ENCODE measurements at places on chromosomes 2 and 18.
A peak's percentile ranks its signal among the peaks of the same experiment; 100 is the strongest.

DNA sequence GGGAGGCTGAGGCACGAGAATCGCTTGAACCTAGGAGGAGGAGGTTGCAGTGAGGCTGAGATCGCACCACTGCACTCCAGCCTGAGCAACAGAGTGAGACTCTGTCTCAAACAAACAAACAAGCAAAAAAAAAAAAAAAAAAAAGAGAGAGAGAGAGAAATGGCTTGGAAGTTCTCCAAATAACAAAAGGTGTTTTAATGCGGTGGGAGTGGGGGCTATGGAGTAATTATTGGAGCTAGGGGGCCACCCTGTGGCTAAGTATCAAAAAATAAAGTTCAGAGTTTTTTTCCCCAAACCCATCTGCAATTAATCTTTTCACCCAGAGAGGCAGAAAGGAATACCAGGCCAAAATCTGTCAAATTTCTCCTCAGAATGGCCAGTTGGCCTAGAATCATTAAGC, 23.0 kb upstream of the CEP68 start:
- peak; percentile 36 for DNase-seq

- peak; percentile 14 for DNase-seq
These were observed 143.9 kb upstream of the CREB1 start for GRCh38 chr2:207385903-207386302.

- peak; percentile 70 for DNase-seq
These were observed 568.3 kb downstream of the LRRTM4 start for GRCh38 chr2:76953733-76954347.

DNA sequence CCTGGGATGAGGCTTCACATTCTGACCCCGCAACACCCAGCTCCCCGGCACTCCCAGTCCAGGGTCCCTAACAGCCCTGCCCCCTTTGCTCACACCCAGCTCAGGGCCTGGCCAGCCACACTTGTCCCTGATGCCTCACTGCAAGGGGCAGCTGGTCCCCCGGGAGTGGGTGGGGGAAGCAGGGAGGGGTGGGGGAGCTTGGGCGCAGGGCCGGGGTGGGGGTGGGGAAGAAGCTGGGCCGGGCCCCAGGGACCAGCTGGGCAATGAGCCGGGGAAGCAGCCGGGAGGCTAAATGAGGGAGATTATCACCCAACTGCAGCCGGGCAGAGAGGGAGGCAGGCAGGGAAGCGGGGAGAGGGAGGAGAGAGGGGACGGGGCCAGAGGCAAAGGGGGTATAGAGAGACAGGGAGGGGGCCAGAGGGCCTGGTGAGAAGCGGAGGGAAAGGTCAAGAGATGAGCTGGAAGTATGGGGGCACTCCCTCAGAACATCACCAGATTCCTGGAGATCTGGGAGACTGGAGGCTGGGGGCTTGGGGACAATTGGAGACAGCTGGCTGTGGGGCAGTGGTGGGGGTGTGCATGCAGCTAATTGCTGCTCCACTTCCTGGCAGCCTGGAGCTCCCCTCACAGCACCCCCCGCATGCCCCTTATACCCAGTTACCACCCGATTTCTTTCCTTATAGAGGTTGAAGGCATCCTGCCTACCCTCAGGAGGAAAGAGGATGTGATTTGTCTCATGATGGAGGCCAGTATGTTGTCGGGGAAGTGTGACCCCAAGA, 2.5 kb upstream of the ASIC4 start:
- DNase-seq, result no peak

- no peak for DNase-seq
These were observed 232.6 kb downstream of the EN1 start for GRCh38 chr2:118614841-118615271.

GRCh38 chr2:228181098-228182019, at the start of gene SPHKAP:
Gene SPHKAP (minus strand): TSS chr2:228181687. CDS start chr2:228181598, 89 bp downstream.
- DNase-seq, result no peak

- DNase-seq, result peak; percentile 47
These were observed 34.5 kb downstream of the RPL31 start for GRCh38 chr2:101036562-101036961.

- DNase-seq, result no peak
These were observed 231.7 kb downstream of the VAPA start for GRCh38 chr18:10145546-10145945.

DNA sequence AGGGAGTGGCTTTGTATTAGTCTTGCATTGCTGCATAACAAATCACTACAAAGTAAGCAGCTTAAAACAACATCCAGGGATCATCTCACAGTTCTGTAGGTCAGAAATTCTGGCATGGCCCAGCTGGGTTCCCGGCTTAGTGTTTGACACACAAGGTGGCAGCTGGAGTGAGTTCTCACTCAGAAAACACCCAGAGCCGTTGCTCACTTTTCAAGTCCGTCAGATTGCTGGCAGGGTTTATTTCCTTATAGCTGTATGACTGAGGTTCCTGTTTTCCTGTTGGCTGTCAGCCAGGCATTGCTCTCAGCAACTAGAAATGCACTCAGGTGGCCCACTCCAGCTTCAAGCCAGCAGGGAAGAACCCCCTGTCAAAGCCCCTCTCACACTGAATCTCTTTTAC, 324.1 kb downstream of the CCDC178 start:
- no peak for DNase-seq

GRCh38 chr2:223563462-223563861, 38.7 kb downstream of the SCG2 start:
- peak; percentile 77 for DNase-seq

DNA sequence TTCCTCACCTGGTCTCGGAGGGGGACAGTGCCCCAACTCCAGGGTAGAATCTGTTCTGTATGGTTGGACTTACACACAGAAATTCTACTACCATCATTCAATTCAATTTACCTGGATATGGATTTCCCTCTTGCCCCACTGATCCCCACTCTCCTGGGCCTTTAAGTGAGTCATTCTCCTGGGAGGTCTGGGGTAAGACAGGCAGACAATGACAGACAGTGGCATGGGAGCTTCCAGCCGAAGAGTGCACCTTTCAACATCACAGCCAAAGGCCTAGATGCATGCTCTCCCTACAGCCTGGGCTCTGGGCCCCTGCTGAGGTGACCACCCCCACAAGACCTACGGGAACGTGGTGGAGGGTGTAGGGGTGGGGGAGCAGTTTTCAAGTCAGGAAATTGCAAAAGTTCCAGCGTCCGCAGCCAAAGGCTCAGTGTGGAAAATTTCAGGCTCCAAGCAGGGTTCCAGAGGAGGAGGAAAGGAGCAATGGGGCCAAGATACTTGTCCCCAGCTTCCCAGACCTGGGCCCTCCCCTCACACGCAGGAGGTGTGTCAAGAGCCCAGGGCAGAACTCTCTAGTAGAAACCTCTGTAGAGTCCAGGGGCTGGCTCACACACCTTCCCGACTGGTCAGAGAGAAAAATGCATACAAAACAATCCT, 296.4 kb downstream of the CYP26B1 start:
- no peak for DNase-seq

DNA sequence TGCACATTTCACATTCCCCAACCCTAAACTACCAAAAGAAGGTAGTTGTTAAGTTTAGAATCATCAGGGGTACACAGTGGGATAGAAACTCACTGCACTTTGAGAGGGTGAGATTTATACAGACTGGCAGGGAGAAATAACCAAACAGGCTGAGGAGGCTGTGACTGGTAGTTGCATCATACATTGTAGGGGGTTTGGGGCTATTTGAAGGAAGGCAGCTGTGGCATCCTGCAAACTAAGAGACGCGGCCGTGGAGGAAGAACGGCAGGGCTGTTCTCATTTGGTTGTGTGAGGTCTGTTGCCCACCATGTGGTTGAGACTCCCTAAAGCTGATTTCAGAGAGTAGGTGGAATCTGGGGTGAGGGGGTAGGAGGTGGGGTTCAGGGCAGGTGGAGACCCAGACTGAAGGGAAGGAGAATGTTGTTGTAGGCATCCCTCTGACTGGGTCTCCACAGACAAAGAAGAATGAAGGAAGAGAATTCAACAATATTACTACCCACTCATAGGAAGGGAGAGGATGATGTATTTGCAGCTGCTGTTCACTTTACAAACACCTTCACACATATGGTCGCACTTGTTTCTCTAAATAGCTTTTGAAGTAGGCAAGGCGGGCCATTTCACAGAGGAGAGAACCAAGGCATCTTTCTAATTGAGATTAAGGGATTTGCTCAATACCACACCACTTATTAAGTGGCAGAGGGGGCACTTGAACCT, 170.9 kb upstream of the SIX2 start:
- DNase-seq, result no peak

- DNase-seq, result no peak
These were observed 79.4 kb upstream of the AGAP1 start for GRCh38 chr2:235414422-235414821.

DNA sequence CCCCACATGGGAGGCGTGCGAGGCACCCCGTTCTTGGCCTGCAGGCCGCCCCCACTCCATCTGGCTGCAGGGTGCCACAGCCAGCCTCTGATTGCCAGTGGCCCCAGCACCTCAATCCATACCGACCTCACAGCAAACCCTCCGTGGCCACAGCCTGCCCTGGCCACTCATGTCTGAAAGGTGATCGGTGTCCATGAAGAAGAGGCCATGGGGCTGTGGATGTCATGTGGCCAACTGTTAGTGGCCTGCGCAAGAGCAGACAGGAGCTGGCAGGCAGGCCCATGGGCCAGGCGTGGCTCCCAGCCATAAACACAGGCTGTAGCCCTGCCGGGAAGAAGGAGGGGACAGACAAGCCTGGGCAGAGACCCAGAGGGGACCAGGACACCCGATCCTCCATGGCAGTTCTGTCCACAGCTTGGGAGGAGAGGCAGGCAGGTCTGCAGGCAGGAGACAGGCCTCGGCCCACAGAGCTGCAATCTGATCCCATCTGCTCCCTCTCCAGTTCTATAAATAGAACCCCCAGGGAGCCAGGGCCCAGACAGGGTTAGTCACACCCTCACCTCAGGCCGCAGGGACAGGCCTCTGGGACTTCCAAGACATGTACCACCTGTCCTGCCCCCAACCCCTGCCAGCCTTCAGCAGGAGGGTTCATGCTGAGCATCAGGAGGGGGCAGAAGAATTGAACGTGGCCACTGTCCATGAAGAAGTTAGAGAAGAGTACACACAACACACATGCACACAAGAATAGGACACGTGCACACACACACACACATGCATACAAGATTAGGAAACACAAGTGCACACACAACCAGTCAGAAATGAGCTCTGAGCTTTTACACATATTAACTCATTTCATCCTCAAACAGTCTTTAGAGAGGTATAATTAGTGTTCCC, 16.9 kb downstream of the STEAP3 start:
- no peak for DNase-seq

DNA sequence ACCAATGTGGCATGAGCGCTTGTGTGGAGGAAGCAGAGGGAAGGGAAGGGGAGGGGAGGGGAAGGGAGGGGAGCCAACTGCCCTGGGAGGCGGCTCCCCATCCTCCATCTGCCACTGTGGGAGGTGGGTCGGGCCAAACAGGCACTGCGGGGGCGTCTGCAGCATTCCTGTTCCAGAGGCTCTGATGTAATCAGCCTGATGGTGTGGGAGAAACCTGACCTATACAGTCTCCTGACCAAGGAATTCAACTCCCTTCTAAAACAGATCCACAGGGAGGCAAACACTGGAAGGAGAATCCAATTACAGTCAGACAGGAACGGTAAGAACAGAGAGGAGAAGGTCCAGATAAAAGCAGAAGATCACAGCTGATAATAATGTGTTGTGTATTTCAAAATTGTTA, 88.8 kb downstream of the CD8B2 start:
- no peak for DNase-seq

GRCh38 chr2:142112757-142113221, 18.0 kb downstream of the LRP1B start:
- peak; percentile 17 for DNase-seq

DNA sequence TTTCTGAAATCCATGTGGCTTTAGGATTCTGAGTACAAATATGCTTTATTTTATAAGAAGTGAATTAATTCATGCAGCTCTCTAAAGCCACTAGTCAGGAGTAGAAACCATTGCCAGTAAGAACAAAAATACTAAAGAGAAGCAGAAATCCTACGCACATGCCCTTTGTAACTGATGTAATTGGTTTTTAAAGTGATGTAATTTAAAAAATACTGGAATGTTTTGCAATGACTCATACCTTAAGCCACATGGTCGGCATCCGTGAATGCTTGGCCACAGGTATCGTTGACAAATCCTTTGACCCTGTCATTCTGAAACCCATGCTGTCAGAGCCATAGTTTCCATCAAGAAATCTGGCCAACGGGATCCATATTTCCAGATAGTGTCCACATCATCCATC, 213.3 kb downstream of the ACKR3 start:
- no peak for DNase-seq

DNA sequence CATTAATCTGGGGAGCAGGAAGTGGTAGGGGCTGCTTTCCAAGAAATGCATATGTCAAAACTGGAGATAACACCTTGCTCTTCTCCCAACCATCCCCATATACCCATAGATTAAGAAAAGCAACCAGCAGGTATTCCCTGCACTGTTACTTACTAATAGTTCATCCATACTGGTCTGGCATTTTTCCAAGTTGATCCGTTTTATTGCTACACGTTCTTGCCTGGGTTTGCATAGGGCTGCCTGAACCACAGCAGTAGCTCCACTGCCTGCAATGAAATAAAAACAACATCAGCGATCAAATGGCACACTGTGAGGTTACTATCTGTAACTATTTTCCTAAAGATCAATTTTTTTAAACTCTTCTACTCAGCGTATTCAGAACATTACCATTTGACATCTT, 65.6 kb downstream of the STK39 start:
- DNase-seq, result no peak

- no peak for DNase-seq
These were observed 70.0 kb downstream of the TWSG1 start for GRCh38 chr18:9404565-9405060.

DNA sequence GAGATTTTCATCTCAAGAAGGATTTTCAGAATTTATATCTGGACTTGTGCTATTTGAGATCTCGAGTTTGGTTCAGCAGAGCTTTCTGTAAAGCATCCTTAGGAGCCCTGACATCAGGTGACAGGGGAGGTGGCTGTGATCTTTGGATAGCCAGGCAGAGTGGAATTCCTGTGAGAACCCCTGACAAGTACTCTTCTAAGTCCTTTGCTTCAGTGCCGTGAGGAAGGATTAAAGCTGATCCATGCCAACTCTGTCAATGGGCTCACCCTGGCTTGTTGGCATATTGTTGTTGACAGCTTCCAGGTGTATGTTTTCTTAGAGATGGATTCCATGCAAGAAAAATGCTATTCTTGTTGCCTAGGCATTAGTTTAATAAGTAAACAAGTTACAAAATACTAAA, 38.0 kb upstream of the NFE2L2 start:
- DNase-seq, result no peak

DNA sequence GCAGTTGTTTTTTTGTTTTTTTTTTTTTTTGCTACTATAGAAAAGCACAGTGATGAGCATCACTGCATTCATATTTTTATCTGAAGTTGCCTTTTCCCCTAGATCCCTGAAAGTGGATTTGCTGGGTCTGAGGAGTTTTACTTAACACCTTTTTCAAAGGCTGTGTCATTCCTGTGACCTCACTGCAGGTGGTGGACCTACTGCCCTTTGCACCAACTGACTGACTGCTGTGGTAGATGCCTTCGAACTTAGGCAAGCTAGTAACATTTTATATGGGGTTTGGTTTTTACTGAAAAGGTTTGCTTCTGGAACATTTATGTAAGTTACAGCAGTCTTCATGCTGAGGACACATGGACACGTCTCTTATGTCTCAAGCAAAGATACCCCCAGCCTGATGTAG, 36.2 kb downstream of the SPTBN1 start:
- no peak for DNase-seq

GRCh38 chr2:144346229-144346628, 173.7 kb downstream of the ZEB2 start:
- no peak for DNase-seq

GRCh38 chr2:235500761-235501672, 7.2 kb downstream of the AGAP1 start:
- DNase-seq, result peak; percentile 69

Measured in ACHN (cell line).